ENCODE measurements at places on chromosomes 12 and 14.
A peak's percentile ranks its signal among the peaks of the same experiment; 100 is the strongest.

DNA sequence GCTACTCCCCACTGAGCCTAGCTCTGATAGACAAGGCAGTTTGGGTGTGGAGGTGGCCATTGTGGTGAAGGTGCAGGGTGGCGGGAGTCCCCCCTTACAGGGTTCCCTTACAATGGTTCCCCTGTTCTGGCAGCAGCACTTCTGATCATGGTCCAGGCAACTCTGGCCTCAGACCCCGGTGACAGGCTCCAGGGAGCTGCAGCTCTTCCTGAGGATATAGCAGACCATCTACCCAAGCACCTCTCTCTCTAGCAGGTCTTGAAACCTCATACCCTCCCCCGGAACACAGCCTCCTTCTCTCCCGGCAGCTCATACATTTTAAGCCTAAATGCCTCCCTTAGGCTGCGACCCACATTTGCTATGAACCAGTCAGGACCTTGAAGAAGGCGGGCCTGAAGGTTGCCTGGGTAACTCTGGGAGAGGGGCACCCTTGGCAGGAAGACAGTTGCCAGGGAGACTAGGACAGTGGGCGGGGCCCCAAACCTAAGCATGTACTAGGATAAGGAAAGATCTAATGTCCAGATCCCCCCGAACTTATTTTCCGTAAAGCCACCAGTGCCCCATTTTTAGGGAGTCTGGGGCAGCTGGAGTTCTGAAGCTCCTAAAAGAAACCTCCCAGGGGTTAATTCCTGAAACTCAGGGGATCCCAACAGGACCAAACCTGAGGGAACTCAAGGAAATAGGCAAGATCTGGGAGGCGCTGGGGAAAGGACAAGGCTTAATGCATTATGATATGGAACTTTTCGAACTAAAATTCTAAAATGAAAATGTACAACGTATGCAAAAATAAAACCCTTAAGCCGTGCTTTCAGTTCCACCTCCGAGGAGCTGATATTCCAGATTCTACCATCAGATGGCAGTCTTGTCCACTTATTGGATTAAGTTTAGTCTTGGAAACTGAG, 4.5 kb upstream of the GDF11 start:
- peak; percentile 89 for DNase-seq

GRCh38 chr12:45991284-45992249, 1.2 kb upstream of the SCAF11 start:
- peak; percentile 55 for DNase-seq

- no peak for DNase-seq
Observed at GRCh38 chr12:22374508-22374907, 40.0 kb upstream of the ST8SIA1 start.

DNA sequence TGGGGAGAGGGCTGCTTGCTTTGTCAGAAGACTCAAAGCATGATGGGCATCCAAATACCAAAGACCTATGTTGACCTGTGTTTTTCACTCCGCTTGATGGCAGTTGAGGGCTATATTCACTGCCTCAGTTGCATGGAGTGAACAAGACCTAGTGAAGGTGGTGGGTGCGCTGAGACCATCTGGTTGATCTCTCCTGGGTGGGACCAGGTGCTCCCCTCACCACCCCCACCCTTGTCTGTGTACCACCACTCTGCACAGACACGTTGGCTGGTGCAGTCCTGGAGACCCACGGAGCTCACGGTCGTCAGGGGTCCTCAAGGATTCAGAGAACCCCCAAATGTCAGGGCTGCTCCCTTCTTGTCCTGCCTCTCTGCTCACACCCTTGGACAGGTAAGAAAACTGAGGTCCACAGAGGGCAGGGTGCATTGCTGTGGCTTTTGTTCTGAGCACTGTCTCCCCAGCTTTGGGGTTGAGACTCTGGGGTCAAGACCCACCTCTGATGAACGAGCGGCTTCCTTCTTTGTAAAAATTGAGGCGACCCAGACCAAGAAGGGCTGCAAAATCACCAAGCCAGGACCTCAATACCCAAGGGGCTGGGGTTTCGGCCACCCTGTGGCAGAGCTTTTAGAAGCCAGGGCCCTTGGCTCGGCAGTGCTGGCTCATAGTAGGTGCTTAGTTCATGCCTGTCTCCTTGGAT, 166.3 kb upstream of the RTL1 start:
- DNase-seq, result no peak

- DNase-seq, result no peak
Observed at GRCh38 chr14:31326111-31326510, 94.2 kb downstream of the HEATR5A start.

DNA sequence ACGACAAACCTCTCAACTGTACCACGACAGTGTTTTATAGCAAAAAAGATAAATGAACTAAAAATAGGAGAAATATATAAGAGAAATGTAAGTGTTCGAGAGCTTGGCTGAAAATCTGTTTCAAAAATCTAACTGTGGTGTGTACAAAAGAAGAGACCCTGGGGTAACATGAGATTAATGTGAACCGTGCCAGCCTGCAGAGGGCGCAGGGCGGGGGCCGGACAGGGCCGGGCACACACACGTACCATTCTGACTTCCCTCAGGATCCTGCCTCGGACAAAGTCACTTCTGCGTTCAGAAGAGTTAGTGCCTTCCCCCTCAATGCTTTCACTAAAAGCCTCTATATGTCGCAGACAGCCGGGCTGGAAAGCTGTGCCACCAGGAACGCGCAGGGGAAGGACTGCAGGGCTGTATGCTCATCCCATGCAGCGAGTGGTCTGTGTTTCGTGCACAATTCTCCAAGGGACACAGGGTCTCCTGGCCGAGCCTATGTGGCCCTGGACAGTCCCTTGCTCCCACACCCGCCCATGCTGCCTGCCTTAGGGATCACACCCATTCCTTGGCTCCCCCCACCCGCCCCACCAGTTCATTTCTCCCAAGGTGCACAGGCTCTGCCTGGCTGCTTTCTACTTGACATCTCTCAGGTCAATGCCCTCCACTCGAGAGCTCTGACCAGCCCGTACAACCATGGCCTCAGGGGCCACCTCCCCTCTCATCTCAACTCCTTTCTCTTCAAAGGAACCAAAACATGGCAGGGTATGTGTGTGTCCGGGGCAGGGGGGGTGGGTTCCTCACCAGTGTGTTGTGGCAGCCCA, 8.5 kb downstream of the CDCA4 start:
- no peak for DNase-seq

DNA sequence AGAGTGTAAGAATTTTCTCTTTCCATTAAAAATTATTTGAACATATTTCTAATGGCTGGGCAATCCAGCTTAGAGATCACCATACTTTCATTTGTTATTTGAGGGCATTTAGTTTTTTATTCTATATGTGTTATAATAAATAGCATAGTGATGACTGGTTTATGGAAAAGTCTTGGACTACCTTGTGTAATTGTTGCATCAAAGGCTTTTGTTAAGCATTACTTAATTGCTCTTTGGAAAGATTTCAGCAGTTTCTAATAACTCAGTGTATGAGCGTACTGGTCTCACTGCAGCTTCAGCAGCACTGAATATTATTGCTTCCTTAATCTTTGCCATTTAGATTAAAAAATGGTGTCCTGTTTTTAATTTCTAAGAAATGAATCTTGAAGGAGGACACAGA, 22.8 kb downstream of the TMEM19 start:
- no peak for DNase-seq

- no peak for DNase-seq
Observed at GRCh38 chr12:89439941-89440340, 84.7 kb downstream of the GALNT4 start.

DNA sequence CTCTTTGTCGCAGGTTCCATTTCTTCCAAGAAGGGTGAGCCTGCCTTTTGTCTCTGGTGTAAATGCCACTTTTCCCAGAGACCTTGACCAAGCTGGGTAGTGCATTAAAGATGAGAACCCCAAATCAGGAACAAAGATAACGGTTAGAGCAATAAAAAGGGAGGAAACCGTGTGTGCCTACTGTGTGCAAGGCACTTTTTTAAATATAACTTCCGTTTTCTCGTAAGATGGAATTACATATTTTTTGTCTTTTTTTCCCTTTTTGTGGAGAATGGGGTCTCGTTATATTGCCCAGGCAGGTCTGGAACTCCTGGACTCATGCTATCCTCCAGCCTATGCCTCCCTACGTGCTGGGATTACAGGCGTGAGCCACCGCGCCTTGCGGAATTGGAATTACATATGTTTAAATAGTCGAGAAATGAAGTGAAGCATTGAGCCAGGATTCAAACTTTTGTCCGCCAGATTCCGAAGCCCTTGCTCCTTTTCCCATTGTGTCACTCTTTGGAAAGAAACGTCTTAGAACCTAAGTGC, 506 bp upstream of the NABP2 start:
- DNase-seq, result no peak

- DNase-seq, result no peak
Observed at GRCh38 chr14:99544991-99545390, 59.0 kb downstream of the CCDC85C start.

DNA sequence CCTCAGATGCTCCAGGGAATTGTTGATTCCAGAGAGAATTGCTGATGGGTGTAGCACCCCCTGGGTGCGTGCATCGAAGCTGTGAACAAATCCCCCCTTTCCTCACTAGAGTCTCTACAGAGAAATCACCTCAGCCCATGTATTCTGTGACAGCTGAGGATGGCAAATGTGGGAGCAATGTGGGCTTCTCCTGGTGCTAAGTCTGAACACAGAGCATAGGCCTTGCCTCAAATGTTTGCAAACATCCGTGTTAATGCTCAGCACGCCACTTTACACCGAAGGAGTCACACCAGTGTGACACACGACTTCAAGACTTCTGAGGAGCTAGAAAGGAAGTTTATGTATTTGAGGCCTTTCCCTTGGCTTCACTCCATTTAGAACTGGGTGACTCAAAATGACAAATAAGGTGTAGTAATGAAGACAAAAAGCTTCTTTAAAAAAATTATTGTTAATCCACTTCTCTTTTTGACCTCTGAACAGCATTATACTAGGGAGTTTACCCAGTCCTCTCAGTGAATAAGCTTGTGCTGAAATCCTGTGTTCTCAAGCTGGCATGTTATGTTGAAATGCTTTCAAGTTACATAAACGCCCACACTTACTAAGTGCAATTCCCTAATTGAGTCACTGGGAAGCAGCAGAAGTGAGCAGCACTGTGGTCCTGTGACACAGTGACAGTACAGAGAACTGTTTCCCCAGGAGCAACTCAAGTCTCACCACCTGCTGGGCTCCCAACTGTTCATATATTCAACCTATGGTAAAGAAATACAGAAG, 92.9 kb downstream of the FAR2 start:
- no peak for DNase-seq

DNA sequence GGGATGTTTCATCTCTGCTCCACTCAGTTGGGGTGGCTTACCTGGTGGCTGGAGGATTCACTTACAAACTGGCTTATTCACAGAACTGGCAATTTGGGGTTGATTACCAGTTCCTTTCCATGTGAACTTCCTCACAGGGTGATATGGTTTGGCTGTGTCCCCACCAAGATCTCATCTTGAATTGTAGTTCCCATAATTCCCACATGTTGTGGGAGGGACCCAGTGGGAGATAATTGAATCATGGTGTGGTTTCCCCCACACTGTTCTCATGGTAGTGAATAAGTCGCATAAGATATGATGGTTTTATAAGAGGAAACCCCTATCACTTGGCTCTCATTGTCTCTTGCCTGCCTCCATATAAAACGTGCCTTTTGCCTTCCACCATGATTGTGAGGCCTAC, 26.9 kb upstream of the IGF1 start:
- no peak for DNase-seq

Measured in NCI-H1436 (cell line).